ENCODE measurements at places on chromosomes 3 and 15.

- DNase-seq: no peak
Observed at GRCh38 chr3:41975416-41976103, 13.7 kb upstream of the ULK4 start.

DNA sequence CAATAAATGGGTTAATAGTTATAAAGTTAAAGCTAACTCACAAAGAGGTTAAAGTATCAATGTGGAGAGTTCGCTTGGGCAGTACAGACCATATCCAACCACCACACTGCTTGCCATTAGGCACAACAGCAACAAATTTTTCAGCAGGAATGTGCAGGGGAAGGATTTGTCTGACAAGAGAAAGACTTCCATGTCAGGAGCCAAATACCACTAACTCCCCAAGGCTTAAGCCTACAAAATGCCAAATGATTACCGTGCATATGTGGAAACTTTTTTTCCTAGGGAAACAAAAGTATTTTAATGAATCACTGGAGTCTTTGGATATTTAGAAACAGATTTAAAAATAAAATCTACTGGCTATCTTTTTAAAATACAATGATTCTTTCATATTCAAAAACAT lies 8.1 kb downstream of the VGLL3 start:
- DNase-seq: no peak

GRCh38 chr3:87125116-87125515 lies 102.0 kb upstream of the CHMP2B start:
- no peak for DNase-seq

DNA sequence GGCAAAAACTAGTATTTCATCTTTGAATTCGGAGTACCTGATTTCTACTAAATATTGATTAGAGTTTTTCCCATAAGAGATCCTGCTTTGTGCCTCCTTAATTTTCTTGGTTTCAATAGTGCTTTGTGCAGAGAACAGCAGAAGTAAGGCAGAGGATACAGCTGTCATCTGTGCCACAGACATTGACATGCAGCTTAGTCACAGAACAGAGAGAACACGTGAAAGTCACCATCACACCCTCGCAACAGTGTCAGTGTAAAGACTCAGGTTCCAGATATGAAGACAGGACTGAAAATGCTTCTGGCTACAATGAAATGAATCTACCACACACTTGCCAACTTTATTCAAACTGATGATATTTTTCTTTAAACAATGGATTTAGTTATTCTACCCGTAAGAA lies 942.8 kb upstream of the CFAP20DC start:
- no peak for DNase-seq

GRCh38 chr15:64029633-64030032 lies 16.7 kb downstream of the DAPK2 start:
- DNase-seq: no peak

Measured in endodermal cell (in vitro differentiated cells).